Bronchial epithelial cell (primary cell): ENCODE measurements at places on chromosomes 11 and 22. TPM values are rescaled to one million over a fixed set of nuclear protein-coding genes. Genes with fewer than 3 reads are reported as not detected.
A peak's percentile ranks its signal among the peaks of the same experiment; 100 is the strongest.

GRCh38 chr22:40976866-40977700 lies 25.9 kb downstream of the RBX1 start:
- no peak for DNase-seq

GRCh38 chr11:129813231-129813791 lies 2.3 kb upstream of the TMEM45B start:
- no peak for DNase-seq

- DNase-seq: peak; percentile 38
Measured at GRCh38 chr11:117523680-117524079, 196.0 kb downstream of the CEP164 start.

Gene CARD16
- 0.53 and 2.4 TPM in 2 replicates for total RNA-seq

Gene APOBEC3H
- 0.13 and 0.26 TPM in 2 replicates for total RNA-seq
